NCI-H187 (cell line): ENCODE measurements at places on chromosomes 16 and 17.

GRCh38 chr16:84948851-84949610 lies 62.3 kb downstream of the ZDHHC7 start:
- no peak for DNase-seq

DNA sequence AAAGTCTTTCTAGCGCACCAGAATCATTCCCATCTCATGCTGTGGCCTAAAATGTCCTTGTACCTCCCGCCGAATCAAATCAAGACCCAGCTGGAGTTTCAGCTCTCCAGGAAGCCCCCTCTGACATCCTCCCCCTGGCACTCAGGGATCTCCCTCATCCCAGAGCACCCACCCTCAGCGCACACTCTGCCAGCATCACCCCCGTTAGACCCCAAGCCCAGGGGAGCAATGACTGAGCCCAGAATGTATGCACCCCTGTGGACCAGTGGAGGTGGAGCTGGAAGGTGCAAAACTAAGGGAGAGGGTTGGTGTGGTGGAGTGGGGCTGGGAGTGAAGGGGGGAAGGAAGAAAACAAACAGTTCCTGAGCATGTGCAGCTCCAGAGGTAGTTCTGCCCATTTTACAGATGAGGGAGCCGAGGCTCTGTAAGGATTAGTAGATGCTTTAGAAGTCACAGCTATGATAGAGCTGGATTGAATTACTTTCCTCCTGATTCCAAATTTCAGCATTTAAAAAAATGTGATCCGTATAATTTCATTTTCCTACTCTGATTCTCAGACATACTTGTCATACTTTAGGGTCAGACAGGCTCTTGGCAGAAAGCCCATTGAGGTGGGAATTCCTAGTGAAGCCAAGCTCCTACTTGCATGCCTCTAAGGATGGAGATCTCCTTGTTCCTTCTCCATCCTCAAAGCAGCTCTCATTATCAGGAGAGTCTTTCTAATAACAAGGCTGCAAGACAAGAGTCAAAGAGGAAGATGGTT lies 242.7 kb downstream of the KATNIP start:
- no peak for DNase-seq

- no peak for DNase-seq
Measured at GRCh38 chr17:76541739-76542454, 2.1 kb downstream of the PRCD start.

DNA sequence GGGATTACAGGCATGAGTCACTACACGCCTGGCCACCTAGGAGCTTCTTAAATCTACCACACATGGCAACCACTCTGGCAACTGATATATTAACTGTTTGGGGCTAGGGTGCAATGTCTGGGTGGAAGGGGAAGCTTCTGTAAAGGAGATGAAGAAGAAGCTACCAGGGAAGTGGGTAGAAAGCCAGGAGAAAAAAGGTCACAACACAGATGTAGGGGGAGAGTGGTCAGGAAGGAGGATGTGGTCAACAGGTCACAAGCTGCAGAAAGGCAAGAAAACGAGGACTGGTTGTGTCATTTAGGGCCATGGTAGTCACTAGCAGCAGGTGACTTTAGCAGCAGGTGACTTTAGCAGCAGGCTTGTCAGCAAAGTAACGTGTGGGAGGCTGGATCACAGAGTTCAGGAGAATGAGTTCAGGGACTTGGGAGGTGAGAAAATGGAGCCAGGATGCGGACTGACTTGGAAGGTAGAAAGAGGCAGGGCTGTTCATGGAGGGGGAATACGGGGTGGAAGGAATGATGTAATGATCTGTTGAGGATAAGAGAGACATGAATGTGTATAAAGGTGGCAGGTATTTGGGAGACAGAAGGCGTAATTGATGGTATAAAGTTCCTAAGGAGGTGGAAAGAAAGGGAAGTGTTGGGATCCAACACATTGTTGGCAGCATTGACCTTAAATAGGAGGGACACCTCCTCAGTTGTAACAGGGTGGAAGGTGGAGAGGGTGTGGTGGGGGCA lies 16.3 kb upstream of the WFIKKN2 start:
- DNase-seq = no peak

GRCh38 chr16:27193300-27193990 lies 9.9 kb upstream of the KDM8 start:
- no peak for DNase-seq

GRCh38 chr16:57178793-57179212 lies 7.0 kb downstream of the PSME3IP1 start:
- DNase-seq = no peak

DNA sequence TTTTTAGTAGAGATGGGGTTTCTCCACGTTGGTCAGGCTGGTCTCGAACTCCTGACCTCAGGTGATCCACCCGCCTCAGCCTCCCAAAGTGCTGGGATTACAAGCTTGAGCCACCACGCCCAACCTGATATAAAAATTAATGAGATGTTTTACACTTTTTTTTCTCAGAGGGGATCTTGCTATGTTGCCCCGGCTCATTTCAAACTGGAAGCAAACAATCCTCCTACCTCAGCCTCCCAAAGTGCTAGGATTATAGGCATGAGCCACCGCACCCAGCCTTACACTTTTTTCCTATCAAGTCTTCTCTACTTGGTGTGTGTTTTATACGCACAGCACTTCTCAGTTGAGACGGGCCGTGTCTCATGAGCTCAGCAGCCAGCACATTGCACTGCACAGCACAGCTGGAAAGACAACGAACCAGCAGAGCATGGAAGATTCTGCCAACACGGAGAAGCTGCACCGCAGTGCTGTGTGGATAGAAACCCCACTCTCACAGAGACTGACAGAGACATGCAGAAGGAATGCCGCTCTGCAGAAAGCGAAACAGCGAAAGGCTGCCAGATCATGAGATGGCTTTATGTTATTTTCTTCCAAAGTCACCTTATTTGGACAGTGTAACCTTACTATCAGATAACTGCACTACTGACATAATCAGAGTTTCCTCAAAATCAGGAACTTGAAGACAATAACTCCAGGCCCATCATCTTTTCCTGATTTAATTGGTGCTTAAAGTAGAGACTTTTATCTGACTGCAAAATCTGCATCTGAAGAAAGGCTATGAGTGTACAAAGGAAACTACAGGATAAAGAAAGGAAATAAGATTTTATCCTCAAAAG lies 6.5 kb upstream of the QRICH2 start:
- no peak for DNase-seq

- no peak for DNase-seq
Measured at GRCh38 chr16:57993438-57993837, 7.0 kb downstream of the ZNF319 start.

DNA sequence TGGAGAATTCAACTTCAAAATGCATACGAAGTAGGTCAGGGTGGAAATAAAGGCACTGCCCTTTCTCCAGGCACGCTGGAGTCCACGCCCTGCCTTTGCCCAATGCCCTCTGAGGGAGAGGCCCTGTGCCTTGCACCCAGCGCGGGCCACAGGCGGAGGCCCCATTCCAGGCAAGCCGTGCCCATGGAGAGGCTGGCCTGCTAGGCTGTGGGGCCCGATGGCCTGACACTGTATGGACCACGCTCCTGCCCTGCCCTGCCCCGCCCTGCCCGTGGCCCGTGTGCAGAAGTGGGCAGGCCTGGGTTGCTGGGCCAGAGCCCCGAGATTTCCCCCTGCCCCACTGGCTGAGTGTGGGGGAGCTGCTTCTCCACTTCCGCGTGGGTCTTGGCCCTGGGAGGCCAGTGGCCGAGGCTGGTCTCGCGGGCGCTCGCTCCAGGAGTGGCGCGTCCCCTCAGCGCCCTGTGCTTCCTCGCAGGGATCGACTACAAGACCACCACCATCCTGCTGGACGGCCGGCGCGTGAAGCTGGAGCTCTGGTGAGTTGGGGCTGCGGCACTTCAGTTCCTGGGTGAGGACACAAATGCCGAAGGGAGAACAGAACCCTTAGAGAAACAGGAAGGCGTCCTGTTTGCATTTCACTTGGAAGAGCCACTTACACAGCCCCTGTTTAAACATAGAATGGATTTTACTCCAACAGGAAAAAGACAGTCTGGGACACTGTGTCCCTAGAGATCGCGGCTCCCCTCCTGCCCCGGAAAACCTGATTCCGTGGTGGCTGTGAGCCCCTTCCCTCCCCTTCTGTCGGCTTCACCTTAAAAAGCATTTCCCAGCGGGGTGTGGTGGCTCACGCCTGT lies 13.8 kb upstream of the WFIKKN1 start:
- DNase-seq = no peak

DNA sequence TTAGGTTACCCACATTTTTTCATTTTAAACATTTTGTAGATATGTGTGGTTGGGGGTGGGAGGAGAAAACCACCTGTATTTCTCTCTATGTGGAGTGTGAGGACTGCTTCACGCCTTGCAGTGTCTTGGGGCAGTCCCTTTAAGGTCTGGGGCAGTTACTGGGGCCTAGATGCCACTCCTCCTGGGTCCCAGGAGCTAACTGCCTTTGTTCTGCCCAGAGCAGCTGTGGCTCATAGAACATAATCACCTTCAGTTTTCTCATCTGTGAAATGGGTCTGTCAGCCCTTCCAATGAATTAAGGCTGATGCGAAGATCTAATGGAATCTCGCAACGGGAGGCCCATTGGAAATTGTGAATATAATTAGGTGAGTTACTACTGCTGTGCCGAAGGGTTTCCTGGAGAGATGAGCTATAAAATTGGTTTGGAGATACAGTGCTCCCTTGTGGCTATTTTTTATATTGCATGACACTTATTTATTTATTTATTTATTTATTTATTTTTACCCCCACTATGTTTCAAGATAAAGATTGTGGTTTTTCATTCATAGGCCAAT lies 22.9 kb downstream of the DHRS7C start:
- DNase-seq = no peak

- DNase-seq = no peak
Measured at GRCh38 chr17:31475378-31476162, 84.1 kb downstream of the RAB11FIP4 start.

- no peak for DNase-seq
Measured at GRCh38 chr16:54208237-54208636, 78.3 kb downstream of the IRX3 start.

DNA sequence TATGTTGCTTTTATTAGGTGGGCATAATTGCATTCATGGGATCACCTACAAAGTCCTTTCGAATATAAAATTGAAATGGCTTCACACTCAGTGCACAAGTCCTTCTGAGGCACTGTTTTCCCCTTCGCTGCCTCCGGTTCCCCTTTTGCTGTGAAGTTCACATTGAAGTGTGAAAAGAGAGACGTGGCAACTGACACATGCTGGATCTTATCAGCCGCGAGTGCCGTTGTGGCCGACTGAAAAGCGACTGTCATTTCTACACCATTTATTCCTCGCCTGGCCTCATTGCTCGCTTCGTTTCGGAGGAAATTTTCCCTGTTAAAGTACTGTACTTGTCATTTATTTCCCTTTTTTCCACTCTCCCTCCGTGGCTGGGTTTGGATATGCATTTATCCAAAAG lies 423.5 kb downstream of the MAF start:
- no peak for DNase-seq

DNA sequence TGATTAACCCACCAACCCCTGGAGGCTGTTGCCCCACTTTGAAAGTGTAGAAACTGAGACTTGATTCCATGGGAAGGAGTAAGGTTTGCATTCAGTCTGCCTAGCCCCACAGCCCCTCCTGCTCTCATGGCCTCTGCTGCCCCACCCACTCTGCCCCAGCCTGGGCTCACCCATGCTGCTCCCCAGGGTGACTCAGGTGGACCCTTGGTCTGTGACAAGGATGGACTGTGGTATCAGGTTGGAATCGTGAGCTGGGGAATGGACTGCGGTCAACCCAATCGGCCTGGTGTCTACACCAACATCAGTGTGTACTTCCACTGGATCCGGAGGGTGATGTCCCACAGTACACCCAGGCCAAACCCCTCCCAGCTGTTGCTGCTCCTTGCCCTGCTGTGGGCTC lies 6.5 kb downstream of the PRSS41 start:
- DNase-seq = no peak

DNA sequence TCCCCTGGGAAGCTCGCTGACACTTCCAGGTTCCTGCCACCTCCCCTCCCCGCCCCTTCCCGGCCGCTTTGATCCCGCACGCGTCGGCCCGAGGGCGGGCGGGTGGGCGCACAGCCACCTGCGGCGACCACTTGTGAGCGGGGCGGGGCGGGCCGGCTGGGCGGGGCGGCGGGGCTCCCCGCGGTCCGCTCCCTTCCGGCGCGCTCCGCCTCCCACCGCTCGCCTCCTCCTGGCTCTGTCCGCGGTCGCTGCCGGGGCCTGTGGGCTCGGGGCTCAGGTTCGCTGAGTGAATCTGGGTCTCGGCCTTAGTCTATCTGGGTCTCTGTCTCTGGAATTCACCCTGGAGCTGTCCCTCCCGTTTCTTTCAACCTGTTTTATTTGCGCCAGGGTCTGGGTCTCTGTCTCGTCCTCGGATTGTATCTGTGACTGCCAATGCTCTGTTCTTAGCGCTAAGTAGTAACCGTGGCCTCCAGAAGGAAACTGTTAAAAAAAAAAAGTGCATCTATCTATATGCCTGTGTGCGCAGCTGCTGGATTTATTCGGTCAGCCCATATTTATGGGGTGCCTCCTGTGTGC lies 2.7 kb upstream of the HES7 start:
- no peak for DNase-seq

- no peak for DNase-seq
Measured at GRCh38 chr17:64679710-64680216, 17.7 kb upstream of the SMURF2 start.

DNA sequence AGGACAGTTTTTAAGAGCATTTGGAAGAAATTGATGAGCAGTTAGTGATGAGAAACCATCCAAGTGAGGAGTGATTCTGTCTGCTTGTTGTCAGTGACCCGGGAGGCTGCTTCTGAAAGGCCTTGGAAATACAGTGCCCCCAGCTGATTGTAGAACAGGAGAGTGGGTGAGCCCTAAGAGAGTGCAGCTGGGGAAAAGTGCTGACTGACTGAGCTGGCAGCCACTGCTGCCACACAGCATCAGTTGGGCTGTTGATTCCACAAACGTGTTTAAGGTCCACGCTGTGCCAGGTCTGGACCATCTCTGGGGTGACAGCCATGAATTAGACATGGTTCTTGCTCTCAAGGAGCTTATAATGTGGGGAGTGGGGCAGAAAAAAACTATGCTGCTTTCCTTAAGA lies 18.9 kb downstream of the NUP93 start:
- DNase-seq = no peak

DNA sequence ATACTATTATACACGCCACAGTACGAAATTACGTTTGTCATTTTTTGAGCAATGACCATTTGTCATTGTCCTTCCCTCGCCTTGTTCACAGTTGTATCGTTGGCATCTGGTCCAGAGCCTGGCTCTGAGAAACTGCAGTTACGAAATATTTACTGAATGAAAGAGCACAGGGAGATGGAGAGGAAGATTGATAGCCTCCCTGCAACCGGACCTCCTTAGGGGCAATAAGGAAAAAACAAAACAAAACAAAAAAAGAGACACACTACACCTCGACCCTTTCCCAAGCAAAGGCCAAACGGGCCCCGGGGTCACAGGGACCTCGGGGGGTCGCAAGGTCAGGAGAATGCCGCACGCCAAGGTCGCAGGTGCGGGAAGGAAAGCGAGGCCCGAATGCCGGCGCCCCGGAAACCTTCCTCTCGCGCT lies 857 bp downstream of the GOT2 start:
- DNase-seq = no peak

GRCh38 chr17:80141463-80142165 lies 5.3 kb downstream of the EIF4A3 start:
- DNase-seq = no peak

GRCh38 chr16:25374556-25374955 lies 116.9 kb upstream of the ZKSCAN2 start:
- no peak for DNase-seq
